ENCODE measurements at places on chromosomes 2 and 18.

DNA sequence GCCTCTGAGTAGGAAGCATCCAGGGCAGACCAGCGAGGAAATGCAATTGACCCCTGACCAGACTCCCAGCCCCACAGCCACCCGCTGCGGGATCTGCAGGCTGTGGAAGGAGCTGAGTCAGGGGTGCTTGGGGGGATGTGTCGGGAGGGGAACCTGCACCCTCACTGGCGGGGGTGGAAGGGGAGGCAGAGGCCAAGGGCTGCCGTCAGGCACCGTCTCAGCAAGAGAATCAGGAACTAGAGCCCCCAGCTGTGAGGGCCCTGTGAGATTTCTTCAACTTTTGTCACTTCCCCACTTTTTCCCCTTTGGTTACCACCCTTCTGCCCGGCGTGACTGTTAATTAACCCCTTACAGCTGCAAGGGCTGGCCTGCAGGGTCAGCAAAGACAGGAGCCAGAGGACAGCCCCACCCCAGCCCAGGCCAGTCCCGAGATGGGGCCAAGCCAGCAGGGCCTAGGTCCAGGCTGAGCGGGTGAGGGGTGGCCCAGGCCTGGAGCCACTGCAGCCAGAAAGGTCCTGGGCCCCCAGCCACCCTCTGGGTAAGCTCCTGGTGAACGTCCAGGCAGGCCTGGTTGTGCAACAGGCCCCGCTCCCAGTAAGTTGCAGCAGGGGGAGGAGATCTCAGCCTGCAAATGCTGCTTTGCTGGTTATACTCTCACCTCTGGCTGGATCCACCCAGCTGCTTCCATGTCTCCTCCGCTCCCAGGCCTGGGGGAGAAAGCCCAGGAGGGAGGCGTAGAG, 147.0 kb upstream of the ID2 start:
- DNase-seq = no peak

- DNase-seq = peak; percentile 68
Measured at GRCh38 chr2:86785456-86785855, 5.3 kb downstream of the CD8A start.

DNA sequence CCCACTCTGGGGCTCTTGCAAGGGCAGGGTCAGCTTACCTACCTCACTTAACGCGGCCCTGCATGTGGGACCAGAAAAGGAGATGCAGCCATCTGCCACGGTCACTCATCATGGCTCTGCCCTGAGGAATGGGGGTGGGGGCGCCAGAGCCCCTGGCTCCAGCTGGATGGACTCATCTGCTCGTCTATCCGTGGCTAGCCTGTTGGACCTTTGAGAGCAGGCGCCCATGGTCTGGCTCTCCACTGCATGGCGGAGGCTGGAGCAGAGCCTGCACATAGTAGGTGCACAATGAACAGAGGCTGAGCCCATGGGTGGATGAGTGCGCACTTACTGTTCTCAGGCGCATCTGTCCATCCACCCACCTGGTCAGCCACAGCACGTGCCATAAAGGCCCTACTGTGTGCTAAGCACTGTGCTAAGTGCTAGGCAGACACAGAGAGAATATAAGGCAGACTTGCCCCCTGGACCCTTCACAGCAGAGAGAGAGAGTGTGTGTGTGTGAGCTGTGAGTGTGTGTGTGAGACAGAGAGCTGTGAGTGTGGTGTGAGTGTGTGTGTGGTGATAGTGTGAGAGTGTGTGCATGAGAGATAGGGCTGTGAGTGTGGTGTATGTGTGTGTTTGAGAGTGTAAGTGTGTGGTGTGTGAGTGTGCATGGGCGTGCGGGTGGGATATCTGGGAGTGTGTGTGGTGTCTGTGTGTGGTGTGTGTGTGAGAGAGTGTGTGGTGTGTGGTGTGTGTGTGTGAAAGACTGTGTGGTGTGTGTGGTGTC, 151.3 kb downstream of the TFCP2L1 start:
- no peak for DNase-seq

DNA sequence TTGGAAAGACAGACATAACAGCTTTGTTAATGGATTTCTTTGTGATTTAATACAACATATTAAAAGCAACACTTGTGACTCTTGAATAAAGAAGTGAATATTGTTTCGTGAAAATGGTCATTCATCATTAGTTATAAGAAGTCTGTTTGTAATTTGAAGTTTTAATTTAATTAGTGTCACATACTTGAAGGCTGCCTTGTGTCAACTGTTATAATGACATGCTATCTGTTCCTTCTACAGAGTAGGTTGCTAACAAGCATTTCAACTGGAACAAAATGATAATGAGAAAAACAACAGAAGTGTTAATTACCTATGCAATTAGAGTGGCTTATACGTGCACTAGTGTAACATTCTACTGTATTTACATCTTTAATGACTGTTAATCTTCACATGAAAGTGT, 624.7 kb downstream of the LRP1B start:
- DNase-seq = no peak

Data from stimulated activated CD8-positive, alpha-beta memory T cell treated with anti-CD3 and anti-CD28 coated beads, Interleukin-4, amount 100 ng/mL, for 4 hours (primary cell).